Skeletal muscle tissue (tissue), 5 donors: ENCODE measurements at places on chromosomes 4 and X. TPM values are rescaled to one million over a fixed set of nuclear protein-coding genes. Genes with fewer than 3 reads are reported as not detected.

Gene ARMCX1
- total RNA-seq, result 91.3 TPM

Gene RS1
- total RNA-seq, result under 0.01 TPM

Gene CITED1
- total RNA-seq, result 18.8 TPM

Gene GUCY1B1
- total RNA-seq, result 15.7 TPM

Gene ANK2
- 383 TPM for total RNA-seq

Gene PAGE3
- not detected for total RNA-seq

Gene REPS2
- 7.8 TPM for total RNA-seq

Gene PIN4
- total RNA-seq, result 13.0 TPM

Gene SRPK3
- 85.1 TPM for total RNA-seq

Gene P2RY8
- 0.52 TPM for total RNA-seq

Gene PDE6B
- 8.9 TPM for total RNA-seq

Gene TLR7
- 2.1 TPM for total RNA-seq

Gene LONRF3
- total RNA-seq, result 3.7 TPM

Gene DDX53
- not detected for total RNA-seq

Gene GASK1B
- total RNA-seq, result 24.5 TPM
